ENCODE measurements at places on chromosomes 4 and X.

DNA sequence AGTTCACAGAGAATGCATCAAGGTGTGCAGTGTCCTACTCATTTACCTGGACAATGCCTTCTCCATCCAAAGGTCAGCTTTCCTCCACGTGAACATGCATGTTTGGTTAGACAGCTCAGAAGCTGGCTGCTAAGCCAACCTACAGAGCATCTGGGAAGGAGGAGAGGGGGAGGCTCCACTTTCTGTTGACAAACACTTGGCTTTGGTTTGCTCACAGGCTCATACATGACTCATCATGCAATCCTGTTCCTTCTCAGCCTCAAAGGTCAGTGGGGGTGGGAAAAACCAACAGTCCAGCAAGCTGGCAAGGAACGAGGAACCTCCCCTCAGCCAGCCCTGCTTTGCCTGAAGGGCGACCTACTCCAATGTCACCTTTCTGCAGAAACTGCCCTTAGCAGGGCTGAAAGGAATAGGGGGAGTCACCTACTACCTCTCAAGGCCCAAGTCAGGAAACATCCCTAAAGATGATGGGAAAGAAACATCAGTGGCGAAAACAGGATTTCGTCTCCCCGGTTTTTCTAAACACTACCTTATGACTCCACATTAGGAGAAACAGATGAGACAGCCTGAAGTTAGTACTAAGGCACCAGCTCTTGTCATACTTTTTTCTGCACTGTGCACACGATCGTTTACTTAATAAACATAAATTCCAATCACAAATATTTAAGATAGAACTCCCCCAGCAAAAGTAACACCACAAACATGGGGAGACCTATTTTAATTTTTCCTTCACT lies 37.9 kb downstream of the RELL1 start:
- DNase-seq, result no peak

GRCh38 chrX:123081776-123082175 lies 102.3 kb upstream of the GRIA3 start:
- DNase-seq, result no peak

GRCh38 chr4:168098248-168098717 lies 5.9 kb downstream of the ANXA10 start:
- DNase-seq, result no peak

DNA sequence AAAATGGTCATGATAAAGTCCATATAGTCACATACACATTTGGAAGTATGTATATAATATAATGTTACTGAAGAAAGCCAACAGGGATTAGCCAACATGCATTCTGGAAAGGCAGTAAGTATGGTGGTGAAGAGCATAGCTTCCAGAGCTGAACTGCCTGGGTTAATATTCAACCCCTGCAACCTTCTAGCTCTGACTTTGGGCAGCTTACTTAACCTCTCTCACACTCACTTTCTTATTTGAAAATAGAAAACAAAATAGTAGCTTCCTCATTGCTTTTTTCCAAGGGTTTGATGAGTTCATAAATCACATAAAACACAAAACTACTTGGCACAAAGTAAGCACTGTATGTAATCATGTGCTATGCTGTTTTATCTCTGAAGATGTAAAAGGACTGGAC lies 216.4 kb downstream of the CHIC2 start:
- DNase-seq, result no peak

GRCh38 chr4:182206916-182207315 lies 36.3 kb upstream of the TENM3 start:
- no peak for DNase-seq

DNA sequence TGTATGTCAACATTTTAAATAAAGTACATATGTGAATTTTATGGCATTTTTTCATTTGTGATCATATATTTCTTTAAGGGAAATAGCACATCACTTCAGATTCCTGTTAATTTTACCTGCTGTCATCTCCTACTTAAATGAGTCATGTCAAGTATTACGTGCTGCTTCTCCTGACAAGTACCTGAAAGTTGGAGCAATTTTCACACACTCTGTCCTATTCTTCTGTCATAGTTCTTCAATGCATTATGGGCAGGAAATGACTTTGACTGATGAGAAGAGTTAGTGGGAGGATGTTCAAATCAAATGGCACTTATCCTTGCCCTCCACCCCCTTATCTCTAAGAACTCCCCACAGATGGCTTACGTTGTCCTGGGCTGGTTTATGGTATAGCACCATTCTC lies 64.2 kb upstream of the SYTL5 start:
- no peak for DNase-seq

DNA sequence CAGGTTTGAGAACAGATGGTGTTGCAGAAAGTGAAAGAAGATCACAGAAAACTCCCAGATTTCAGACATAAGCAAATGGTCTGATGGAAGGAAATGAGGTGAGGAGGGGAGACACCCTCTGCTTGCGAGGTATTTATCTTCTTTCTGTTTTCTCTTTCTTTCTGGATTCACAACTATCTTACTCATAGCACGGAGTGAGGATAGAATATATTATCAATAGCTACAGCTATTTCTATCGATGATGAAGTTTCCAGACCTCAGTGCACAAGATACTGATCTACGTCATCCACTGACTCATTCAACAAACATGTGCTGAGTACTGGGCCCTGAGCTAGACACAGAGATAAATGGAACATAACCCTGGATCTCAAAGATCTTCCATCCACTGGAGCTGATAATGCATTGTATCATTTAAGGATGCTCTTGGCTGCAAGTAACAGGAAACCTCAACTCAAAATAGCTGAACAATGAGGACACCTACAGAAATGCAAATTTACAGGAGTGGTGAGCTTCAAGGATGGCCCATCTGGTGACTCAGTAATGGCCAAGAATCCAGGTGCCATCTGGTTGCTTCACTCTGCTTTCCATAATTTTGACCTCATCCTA lies 21.2 kb downstream of the SLC2A9 start:
- no peak for DNase-seq

DNA sequence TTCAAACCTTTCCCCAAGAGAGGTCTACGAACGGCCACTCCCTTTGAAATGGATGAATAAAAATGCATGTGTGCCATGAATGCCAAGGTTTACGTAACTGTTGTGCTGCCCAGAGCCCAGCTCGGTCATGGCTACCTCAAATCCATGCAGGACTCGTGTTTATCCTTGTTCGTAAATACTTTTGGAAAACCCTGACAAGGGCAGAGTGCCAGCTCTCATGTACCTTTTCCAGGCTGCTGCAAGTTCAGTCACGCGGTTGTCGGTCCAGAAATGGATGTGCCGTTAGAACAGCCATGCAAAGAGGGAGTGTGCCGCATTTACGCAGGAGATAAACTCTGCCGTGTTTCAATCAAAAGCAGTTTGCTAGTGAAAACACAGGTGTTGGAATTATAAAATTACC lies 123.4 kb downstream of the AMELX start:
- DNase-seq, result peak; percentile 6

- peak; percentile 36 for DNase-seq
Measured at GRCh38 chr4:166121897-166122296, 248.9 kb downstream of the TLL1 start.

- no peak for DNase-seq
Measured at GRCh38 chr4:156693557-156693956, 278.0 kb downstream of the PDGFC start.

- DNase-seq, result no peak
Measured at GRCh38 chrX:45358392-45358791, 157.7 kb upstream of the DIPK2B start.

GRCh38 chr4:86549163-86549788 lies 44.8 kb upstream of the PTPN13 start:
- no peak for DNase-seq

Measured in NCI-H345 (cell line).